NCI-H446 treated with DMSO at 0.1 percent for 48 hours (cell line): ENCODE measurements at places on chromosomes 2 and 18.

- no peak for DNase-seq
These were observed 118.5 kb upstream of the HDAC4 start for GRCh38 chr2:239519089-239519920.

- no peak for DNase-seq
These were observed 86.2 kb downstream of the METTL8 start for GRCh38 chr2:171347591-171348032.

DNA sequence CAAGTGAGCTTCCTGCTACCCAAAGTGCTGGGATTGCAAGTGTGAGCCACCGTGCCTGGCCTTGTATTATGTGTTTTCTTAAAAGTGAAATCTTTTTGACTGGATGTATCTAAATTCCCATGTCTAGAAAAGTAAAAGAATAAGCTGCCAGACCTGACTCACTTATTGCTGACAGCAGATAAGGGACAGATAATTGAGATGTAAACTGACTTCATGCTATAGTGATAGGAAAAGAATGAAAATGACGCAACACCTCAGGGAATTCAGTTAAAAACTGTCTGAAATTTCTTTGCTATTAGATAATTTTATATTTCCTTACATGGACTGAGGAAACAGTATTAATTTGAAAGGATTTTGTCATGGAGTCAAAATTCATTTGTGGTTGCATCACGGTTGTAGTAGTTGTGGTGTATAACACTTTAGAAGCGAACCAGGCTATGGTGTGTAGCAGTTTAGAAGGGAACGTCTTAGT lies 19.4 kb downstream of the TTC27 start:
- DNase-seq = no peak

- DNase-seq = no peak
These were observed 38.5 kb downstream of the MTERF4 start for GRCh38 chr2:241063587-241063986.

DNA sequence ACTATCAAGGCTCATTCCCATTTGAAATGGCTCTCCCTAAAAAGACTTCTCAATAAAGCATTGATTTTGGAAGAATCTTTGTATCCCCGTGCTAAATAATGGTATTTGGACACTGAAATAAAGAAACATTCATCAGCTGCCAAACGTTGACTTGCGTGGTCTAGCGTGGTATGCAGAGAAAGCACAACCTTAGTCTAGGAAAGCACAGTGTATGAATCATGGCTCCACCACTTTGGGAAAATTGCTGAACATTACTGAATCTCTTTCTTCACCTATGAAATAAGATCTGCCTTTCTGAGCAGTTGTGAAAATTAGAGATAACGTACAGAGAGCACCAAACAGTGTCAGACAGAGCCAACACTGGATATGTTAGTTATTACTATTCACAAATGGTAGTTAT lies 353.9 kb downstream of the SS18 start:
- DNase-seq = no peak

GRCh38 chr2:115999039-115999438 lies 1556.6 kb downstream of the DPP10 start:
- DNase-seq = no peak

- DNase-seq = no peak
These were observed at the start of gene LRRTM1 for GRCh38 chr2:80303909-80304837. Gene LRRTM1 (minus strand): TSS chr2:80304752. CDS start chr2:80303819, 933 bp downstream.
